GM12891 (cell line): ENCODE measurements at places on chromosomes 3 and 15.

DNA sequence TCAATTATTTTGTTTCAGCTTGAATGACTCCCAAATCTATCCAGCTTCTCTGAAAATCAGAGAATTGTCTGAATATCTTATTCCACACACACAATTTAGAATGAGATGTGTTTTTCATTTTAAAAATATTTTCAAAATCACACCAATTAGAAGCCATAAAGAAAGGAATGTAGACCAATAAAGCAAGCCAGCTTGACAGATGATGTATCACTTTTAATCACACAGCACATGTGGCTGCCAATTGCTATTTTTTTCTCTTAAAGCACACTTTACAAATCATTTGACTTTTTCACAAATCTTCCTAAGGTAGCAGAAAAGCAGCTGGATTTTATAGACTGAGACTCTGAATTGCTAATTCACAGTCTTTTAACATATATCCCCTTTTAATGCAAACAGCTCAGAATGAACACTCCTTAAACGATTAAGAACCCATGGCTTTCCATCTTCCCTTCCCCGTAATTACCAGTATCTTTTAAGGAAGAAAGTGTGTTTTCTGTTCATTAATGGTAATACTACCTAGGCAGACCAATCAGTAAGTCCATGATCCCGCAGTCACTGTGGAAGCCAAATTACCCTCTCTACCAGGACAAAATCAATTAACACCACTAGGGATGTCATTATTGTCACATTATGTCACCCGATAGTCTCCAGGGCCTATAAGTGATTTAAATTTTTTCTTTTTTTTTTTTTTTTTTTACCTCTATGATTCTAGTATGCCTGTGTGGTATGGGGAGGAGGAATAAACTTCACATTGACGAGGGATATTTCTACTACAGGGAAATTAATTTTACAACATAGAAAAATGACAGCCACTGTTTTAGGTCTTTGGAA is 250.0 kb upstream of the VEPH1 start:
- no peak for DNase-seq

DNA sequence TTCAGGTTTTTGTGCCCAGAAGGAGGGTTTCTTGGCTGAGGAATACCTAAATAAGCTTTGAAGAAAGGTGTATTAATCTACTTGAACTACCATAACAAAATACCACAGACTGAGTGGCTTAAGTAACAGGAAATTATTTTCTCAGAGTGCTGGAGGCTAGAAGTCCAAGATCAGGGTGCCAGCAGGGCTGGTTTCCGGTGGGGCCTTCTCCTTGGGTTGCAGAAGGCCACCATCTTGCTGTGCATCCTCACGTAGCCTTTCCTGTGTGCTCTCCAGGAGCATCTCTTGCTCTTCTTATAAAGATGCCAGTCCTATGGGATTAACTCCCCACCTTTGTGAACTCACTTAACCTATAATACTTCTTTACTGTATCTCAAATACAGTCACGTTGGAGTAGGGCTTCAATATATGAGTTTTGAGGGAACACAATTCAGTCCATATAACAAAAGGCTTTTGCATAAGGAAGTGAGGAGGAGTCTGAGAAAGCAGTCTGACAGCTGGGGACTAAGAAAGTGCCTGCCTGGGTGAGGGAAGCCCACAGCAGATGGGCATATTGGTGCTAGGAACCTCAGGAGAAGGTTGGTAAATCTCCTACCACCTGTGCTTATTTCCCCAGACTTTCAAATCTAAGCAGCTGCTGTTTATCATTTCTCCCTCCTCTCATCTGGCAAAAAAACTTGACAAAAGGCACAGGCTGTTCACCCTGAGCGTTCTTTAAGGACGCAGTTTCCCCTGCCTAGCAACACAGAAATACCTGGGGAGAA is 89.6 kb upstream of the CBLB start:
- no peak for DNase-seq

GRCh38 chr3:130759692-130760338 is 13.2 kb upstream of the PIK3R4 start:
- DNase-seq = peak; percentile 32

- no peak for DNase-seq
Observed at GRCh38 chr3:116191409-116191808, 253.9 kb downstream of the LSAMP start.

DNA sequence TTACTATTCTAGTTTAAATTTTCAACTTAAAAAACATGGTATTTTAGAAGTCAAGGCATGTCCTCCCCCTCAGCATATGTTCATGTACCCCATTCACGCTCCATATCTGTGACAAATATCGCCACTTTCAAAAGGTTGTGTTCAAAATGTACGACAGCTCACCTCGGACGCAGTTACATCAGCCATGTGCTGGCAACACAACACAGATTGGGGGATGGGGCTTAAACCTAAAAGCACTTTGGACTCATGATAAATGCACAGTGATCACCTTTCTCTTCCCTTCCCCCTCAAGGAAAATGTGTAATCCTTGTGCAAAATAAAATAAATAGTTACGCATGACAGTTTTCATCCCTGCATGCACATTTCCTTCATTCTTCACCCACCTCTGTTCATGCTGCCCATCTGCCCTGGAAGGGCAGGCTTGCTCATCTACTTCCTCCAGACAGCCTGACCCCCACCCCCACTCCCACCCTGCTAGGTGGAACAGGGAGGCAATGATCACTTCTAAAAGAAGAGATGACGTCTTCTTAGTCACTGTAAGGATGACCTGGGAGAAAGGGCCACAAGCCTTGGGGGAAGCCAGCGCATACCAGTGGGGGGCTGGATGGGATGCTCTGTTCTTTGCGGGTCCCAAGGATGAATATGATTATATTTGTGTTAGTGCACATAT is 271.4 kb upstream of the SEMA6D start:
- no peak for DNase-seq

DNA sequence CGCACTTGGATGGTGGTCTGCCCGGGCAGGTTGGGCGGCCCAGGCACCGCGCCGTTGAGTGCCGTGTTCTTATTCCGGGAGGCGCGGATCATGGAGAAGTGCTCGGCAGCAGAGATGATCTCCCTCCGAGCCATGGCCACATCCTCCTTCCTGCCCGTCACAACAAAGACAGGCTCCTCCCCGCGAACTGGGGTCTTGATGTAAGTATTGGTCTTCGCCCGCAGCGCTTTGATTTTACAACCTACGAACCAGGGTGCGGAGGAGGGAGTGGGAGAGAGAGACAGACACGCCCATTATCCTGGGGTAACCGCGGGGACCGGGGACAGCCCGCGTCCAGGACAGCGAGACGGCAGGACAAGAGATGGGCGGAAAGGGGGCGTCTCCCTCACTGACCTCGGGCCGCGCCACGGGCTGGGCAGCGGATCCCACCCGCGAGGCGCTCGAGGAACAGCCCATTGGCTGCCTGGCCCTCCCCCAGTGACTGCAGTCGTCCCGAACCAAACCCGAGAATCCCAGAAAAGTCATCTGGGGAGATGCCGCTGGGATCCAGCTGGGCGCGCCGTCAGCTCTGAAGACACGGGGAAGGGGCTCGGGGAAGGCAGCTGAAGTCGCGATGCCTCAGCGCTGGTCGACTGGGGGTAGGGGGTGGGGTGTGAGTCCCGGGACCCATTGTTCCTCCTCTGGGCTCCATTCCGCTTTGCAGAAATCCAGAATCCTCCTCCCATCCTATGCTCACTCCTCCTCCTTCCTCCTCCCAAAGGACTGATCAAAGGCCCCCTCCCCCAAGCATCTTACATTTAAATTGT is 1.2 kb downstream of the MEX3B start:
- peak; percentile 13 for DNase-seq

DNA sequence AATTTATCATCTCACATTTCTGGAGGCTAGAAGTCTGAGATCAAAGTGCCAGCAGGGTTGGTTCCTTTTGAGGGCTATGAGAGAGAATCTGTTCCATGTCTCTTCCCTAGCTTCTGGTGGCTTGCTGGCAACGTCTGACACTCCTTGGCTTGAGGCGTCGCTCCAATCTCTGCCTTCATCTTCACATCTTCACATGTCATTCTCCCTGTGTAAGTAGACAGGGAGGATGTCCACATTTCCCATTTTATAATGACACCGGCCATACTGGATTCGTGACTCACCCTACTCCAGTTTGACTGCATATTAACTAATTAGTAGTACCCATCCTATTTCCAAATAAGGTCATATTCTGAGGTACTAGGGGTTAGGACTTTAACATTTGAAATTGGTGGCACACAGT is 17.5 kb upstream of the ARHGAP31 start:
- DNase-seq = no peak

- no peak for DNase-seq
Observed at GRCh38 chr15:82808634-82809041, 790 bp upstream of the WHAMM start.

GRCh38 chr3:54342676-54343075 is 220.3 kb downstream of the CACNA2D3 start:
- DNase-seq = no peak

- DNase-seq = no peak
Observed at GRCh38 chr15:78365917-78366316, 25.8 kb downstream of the CRABP1 start.

DNA sequence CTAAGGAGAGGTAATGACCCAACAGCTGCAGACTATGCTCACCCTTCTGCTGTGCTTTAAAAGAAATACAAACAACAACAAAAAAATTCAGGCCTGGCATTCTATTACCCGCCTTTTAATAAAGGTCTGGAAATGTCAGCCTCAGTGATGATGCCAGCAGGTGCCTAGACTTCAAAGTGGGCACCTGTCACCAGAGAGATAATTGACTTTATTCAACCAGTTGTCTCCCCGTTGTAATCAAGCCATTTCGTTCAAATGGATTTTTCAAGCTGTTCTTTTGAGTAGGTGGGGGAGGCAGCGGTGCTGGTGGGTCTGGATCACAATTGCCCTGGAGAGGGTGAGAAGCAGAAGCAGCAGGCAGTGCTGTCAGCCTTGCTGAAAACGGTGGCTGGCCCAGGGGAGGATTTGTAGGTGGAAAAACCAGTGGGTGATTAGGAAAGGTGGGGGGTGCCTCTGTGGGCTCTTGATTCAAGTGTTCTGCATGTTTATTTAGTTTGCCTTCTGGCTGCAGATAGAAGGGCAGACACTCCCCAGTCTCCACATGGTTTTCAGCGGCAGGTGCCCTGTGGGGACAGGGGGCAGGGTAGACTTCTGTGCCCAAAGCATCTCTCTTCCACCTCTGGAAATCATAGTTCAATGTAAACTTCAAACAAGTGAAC is 300.2 kb upstream of the SLCO3A1 start:
- DNase-seq = no peak

DNA sequence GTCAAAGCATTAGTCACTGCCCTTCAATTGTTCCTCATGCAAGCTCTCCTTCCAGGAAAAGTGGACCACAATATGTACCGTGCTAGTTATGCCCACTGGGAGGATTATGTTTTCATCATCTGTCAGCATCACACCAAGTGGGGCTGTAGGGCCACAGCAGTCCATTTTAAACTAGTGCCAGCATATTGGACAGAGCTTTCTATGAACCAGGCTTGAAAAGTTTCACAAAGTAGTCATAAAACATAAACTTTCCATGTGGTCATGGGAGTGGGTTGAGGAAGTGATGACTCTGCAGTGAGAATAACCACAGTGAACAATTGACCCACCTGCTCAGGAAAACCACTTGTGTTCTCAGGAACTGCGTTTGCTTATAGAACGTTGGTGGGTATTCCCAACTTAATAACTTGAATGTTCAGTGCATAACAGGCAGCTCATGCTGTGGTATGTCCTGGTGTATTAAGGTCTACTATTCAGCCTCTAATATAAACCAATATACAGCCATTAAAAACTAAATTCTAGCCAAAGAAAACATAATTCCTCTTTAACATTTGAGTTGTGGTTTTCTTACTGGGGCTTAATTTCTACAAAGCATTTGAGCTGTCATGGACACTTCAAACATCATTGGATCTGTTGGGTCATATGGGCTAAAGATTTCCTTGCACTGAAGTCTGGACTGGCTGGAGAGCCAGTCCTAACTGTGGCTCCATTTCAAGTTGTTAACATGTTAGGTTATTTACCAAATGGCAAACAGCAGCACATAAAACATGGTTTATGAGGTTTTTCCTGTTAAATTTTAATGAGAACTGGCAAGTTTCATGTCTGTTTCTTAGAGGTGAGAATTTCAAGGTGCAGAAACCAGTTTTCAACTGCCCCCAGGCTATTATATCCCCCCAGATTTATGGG is 274.1 kb downstream of the OTOL1 start:
- DNase-seq = no peak

- no peak for DNase-seq
Observed at GRCh38 chr15:63948971-63949370, 97.3 kb downstream of the DAPK2 start.
